ENCODE measurements at places on chromosomes 1 and 21.

- DNase-seq = no peak
Observed at GRCh38 chr1:179017383-179018326, 8.0 kb upstream of the FAM20B start.

DNA sequence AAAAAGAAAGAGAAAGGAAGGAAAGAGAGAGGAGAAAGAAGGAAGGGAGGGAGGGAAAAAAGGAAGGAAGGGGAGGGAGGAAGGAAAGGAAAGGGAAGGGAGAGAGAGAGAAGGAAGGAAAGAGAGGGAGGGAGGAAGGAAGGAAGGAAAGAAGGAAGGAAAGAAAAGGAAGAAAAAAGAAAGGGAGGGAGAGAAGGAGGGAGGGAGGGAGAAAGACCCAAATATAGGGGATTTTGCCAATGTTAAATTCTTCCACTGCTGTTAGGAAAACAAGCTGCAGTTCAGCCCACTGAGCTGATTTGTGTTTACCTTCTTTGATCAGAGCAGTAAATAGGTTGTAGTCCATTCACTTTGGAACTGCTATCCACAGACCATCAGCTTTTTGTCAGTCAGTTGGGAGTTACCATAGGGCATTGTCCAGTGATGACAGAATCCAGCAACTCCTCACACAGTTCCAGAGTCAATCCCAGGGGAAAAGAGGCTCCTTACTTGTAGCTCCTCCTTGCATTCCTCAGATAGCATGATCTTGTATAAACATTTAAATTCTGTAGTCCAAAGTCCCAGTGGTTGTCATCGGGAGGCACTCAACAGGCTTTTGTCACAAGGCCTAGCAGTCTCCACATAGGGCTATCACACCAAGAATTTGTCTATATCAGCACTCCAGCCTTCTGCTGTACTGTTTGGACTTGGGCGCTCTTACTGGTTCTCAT is 13.5 kb upstream of the PPP1R8 start:
- no peak for DNase-seq

DNA sequence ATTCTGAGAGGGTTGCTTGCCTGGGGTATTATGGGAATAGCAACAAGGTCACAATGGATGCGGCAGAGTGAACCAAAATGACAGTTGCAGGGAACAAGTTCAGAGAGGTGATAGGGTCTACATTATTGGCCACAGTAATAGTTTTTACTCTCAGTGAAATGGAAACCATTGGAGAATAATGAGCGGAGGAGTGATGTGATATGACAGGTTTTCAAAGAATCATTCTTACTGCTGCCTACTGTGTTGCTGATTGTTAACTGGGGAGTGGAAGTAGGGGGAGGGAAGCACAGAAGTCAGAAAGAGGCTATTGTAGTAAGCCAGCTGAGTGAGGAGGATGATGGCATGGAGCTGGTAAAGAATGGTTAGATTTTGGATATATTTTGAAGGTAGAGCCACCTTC is 195.2 kb upstream of the HOOK1 start:
- no peak for DNase-seq

DNA sequence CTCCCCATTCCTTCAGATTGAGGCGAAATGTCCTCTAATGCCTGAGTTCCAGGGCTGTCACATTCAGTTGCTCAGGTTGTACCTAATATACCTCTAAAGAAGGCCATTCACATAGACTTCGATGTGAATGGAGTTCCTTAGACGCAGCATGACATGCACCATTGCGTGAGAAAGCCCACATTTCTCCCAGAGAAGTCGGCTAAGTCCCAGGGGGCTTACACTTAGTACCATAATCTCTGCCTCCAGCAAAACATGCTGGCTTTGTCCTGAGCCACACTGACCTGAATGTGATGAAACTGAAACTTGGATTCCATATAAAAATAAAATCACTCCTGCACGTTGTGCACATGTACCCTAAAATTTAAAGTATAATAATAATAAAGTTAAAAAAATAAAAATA is 23.2 kb upstream of the SLC2A1 start:
- no peak for DNase-seq

DNA sequence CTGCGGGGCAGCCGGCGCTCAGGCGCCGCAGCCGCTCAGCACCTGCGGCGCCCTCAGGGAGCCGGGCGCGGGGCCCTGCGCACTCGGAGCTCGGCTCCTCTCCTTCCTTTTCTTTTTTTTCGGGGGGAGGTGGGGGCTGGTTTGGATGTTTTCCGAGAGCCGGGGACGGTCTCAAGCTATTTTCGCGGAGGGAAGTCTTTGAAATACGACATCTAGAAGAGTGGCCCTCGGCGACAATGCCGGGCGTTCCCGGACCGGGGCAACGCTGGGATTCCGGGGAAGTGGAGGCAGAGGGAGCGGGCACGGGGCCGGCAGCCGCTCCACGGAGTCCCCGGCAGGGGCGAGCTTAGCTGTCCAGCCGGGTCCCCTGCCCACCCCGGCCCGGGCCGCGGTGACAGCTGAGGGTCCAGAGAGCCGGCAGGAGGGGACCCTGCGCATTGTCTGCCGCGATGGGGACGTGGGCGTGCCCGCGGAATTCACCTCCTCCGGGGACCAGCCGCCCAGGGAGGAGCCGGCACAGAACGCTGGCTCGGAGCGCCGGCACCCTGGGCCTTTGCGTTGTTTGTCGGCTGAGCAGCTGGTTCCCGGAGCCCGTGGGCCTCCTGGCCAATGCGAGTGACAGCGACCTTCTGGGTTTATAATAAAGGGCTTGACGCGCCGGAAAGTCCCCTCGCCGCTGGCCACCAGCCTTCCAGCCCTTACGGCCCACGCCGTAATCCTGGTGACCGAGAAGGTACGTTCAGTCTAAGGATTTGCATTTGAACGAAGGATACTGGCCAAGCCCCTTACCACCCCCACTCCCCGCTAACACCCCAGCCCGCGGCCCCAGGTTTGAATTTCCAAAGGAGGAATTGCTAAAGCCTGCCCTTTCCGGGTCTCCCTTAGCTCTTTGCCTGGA is 582 bp downstream of the SLC37A1 start:
- DNase-seq = no peak

- DNase-seq = no peak
Observed at GRCh38 chr21:32036756-32037155, 163.9 kb downstream of the HUNK start.

DNA sequence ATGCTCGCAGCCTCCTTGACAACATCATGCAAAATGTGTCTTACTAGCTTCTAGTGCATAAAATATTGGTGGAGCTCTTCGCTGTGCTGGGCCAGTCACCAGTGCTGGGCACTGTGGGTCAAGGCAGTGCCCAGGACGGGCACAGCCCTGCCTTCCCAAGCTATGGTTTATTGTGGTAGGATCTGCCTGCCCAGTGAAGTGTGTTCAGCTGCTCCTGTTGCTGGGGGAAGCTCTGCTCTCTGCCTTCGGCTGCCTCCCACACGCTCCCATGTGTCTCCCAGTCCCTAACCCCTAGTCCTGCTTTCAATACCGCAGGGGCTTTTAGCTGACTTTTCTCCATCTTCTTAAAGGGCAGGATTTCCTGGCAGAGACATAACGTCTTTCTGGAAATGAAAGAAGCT is 15.7 kb downstream of the EPHX1 start:
- DNase-seq = no peak

DNA sequence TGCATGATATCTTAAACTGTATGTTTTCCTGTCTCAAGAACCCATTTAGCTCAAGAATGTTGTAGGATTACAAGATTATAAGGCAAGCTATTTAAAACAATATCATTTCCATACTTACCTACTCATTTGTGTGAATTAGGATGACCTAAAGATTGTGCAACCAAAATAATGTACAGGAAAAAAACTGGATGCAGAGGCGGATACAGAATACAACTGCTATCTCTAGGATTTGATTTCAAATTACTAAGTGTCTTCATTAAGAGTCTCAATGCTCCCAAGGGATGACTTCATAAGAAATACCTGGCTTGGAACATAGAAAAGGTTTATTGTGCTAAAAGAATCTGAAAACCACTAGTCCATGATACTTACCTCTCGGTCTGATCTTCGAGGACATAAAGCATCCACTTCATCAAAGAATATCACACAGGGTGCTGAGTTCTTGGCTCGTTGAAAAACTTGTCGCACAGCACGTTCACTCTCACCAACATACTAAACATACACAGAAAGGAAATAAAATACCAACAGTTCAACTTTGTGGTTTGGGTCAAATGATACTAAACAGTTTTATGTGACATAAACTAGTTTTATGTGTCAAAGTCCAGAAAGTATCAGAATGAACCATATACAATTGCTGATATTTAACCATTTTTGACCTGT is 54.9 kb downstream of the NVL start:
- DNase-seq = no peak

DNA sequence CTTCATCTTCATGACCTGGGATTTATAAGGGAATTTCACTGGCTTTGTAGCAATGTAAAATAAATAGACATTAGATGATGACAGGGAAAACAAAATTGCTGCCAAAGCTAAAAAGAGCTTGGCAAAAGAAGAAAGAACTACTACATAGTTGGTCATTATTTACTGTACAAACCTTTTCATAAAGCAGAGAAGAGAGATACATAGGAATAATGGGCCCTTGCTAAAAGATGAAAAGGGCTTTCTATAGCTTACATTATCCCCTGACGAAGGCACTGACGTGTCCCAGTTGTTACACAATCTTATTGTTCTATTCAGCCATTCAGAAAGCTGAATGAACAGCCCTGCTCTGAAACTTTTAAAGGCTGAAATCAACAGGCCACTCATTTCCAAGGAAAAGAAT is 57.1 kb downstream of the ZC3H11B start:
- peak; percentile 35 for DNase-seq

DNA sequence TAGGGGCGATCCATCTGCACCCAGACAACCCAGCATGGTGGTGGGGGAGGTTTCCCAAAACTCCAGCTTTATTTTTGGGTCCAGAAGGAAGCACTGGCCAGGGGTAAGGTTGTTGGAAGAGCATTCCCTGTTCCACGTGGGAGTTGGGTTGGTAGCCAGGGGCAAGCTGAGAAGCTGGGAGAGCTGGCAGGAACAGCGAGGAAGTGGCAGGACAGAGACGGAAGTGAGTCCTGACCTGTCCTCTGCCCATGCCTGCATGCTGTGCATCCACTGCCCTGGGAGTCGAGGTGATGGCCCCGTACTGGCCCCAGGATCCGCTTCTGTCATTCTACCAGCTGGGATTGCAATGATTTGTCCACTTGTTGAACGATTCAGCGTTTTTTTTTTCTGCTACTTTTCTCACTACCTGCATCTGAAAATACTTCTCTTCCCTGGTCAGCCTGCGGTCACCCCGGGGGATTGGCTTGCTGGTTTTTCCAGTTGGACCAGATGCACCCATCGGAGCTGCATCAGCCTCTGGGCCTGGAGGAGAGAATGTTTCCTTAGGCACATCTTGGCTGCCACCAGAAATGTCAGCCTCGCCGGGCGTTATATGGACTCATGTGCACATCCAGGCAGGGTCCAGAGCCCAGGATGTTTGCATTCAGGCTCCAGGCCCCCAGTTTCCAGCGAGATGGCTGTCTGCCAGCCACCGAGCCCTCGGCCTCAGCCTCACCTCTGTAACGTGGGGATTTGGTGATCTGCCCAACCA is 28.3 kb upstream of the TMPRSS2 start:
- DNase-seq = no peak

GRCh38 chr1:17553975-17554700 is 14.6 kb downstream of the ARHGEF10L start:
- no peak for DNase-seq

- no peak for DNase-seq
Observed at GRCh38 chr1:20615946-20616846, 17.1 kb upstream of the PINK1 start.
